RPMI8226 (cell line): ENCODE measurements at places on chromosomes 3 and 15.

DNA sequence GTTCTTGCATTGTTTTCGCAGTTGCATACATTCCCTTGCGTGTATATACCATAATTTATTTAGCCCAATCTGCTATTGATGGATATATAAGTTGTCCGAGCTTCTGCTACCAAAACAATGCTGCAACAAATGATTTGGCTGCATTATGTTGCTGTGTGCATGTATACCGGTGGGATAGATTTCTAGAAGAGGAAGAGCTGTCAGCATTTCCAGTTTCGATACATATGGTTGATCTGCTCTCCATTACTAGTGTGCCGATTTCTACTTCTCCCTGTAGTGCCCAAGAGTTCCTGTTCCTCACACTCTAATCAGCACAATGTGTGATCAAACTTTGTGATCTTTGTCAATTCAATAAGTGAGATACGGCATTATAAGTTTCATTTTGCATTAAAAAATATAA lies 92.8 kb upstream of the NMNAT3 start:
- no peak for DNase-seq

DNA sequence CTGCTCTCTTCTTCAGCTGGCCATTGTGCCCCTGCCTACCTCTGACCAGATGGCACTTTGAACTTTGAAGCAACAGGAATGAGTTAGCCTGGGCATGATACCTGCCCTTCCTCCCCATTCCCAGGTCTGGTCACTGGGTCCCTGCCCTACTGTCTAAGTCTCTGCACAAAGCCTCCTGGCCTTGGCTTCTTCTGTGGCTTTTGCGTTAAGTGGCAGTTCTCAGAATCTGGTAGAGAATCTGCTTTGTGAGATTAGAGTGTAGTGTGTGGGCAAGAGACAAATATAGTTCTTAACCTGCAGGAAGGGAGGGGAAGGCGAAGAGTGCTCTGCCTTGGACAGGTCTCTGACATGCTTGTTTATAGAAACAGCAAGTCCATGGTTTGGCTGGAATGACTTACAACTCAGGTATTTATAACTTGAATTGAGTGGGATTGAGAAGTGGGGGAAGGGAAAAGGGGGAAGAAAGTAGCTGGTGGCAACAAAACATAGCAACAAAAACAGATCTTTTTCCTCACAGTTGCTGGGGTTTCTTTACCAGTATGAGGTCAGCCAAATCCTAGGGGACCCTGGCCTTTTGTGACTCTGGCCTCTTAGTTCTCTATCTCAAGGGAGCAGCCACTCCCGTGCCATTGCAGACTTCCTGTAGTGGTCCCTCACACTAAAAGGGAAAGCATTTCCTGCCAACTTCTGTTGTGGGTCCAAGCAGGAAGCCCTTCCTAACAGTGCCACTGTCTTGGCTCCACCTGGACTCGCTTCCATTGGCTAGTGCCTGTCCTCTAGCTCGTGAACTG lies 16.7 kb downstream of the MAPKBP1 start:
- no peak for DNase-seq

- no peak for DNase-seq
Observed at GRCh38 chr15:55742927-55743728, at the start of gene PRTG. PRTG (minus strand) TSS chr15:55743152; CDS start chr15:55742931, 221 bp downstream.

DNA sequence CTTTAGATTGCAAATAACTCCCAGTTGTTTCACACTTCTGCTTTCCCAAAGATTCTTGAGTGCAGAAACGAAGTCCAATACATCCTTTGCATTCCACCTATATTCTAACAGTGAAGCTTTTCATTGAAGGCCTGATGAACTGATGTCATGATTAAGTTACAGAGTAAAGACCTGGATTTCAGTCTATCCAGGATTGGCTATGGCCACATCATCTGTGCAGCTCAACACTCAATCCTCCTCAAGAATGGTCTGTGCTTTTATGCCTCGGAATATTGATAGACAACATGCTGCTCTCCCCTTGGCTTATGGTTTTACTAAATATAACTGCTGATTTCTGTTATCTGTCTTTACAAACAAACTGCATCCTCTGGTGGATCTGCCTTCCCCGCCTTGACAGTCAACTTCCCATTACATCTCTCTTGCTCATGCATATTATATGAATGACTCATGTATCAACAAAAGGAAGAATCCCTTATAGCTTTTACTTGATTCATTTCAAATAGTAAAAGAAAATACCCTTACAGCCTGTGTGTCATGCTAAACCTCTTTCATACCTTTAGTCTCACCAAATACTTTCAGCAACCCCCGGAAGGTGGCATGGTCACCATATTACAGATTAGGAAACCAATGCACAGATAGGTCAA lies 59.5 kb downstream of the SCN11A start:
- no peak for DNase-seq

GRCh38 chr15:65818927-65819562 lies 27.0 kb upstream of the DENND4A start:
- no peak for DNase-seq
